ENCODE measurements at places on chromosomes 5 and 9. TPM values are rescaled to one million over a fixed set of nuclear protein-coding genes. Genes with fewer than 3 reads are reported as not detected.

Gene PCDHA13
- total RNA-seq = 0.96 TPM

Gene PRUNE2
- 10.9 TPM for total RNA-seq

Gene FAM13B
- total RNA-seq = 37.1 TPM

Gene LCNL1
- 0.36 TPM for total RNA-seq

Gene CDKN2B
- total RNA-seq = 30.4 TPM

Gene TRIM7
- total RNA-seq = 2.9 TPM

Gene LCN15
- total RNA-seq = not detected

Gene SV2C
- 0.09 TPM for total RNA-seq

Gene BHMT
- 3.6 TPM for total RNA-seq

Gene SERF1B
- 24.3 TPM for total RNA-seq

Gene NUTM2G
- not detected for total RNA-seq

Gene PCDHA10
- 2.5 TPM for total RNA-seq

Gene LHX3
- total RNA-seq = not detected

Gene LVRN
- 14.9 TPM for total RNA-seq

Gene PCDH12
- 4.0 TPM for total RNA-seq

Gene FCN2
- 0.84 TPM for total RNA-seq

Gene GPR150
- total RNA-seq = 0.95 TPM

Gene MARCOL
- total RNA-seq = not detected

Gene ACTL7A
- total RNA-seq = not detected

Gene ADAMTS12
- 24.9 TPM for total RNA-seq

Gene GPX3
- 7,445 TPM for total RNA-seq

Gene PHF24
- 0.84 TPM for total RNA-seq

Gene MPDZ
- 90.6 TPM for total RNA-seq

Gene NR6A1
- total RNA-seq = 1.2 TPM

Gene DMRTA1
- 1.9 TPM for total RNA-seq

Gene ZFP2
- total RNA-seq = 2.0 TPM

Gene FSTL4
- 0.32 TPM for total RNA-seq

Gene SLCO4C1
- total RNA-seq = not detected

Gene RHOBTB3
- 109 TPM for total RNA-seq

Gene PCDHA1
- not detected for total RNA-seq

Gene SLC25A2
- 2.0 TPM for total RNA-seq

Gene SPINK1
- total RNA-seq = not detected

Gene EGFL7
- total RNA-seq = 274 TPM

Gene CHSY3
- total RNA-seq = 3.2 TPM

Gene MAMDC2
- 13.9 TPM for total RNA-seq

Gene EPB41L4A
- 17.8 TPM for total RNA-seq

Gene OXCT1
- total RNA-seq = 25.1 TPM

Gene TEX48
- not detected for total RNA-seq

Measured in omental fat pad (tissue), 4 donors.